ENCODE measurements at places on chromosomes 2 and 18.

DNA sequence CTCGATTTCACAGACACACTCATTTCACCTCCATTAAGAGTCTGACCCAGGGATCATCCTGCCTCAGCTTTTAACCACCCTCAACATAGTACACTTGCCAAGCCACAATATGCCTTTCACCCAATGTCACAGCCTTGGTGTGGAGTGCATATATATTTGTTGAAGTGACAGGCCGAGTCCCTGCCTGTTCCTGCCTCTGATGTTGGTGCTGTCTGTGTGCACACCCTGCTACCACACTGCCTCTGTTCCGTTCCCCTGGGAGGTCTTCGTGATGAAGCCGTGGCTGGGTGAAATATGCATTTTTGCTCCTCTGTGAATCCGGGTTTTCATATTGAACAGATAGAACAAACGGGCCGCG is 90.3 kb downstream of the RNF144A start:
- DNase-seq: no peak

DNA sequence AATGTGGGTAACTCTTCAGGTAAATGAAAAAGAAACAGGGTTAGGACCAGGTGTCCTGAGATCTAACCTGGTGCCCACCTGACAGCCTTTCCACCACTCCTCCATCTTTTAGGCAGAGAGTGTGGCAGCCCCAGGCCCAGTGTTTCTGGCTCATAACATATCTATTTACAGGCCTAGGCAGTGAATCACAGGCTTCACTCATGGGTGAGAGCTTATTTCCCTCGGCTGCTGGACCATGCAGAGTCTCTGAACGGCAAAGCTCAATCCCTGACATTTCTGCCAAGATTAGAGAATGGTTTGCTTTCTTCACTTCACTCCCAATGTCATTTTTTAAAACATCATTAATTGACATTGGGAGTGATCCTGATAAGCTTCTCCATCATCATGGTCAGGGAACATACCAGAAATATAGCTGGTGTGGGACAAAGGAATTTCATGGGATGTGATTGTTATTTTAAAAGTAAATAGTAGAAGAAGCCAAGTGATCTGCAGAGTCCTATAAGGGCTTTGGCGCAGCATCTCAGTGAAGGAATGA is 323.9 kb downstream of the SETBP1 start:
- DNase-seq: no peak

DNA sequence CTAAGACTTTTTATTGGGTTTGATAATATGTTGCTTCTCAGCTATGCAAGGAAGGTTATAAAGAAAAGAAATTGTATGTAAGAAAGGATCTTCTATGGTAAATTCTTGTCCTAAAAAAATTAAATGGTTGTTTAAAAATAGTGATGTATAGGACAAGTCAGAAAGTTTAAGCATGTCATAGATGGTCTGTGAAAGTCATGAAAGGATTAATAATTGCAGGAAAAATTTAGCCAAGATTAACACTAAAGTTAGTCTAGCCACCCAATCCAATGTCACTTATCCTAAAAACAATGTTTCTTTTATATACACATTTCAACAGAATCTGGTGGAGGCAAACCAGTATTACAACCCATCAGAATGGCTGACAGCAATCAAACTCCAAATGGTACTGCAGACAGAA is 1046.7 kb upstream of the SLC39A10 start:
- no peak for DNase-seq

GRCh38 chr18:20996418-20996817 is 115.2 kb downstream of the ROCK1 start:
- DNase-seq: no peak

DNA sequence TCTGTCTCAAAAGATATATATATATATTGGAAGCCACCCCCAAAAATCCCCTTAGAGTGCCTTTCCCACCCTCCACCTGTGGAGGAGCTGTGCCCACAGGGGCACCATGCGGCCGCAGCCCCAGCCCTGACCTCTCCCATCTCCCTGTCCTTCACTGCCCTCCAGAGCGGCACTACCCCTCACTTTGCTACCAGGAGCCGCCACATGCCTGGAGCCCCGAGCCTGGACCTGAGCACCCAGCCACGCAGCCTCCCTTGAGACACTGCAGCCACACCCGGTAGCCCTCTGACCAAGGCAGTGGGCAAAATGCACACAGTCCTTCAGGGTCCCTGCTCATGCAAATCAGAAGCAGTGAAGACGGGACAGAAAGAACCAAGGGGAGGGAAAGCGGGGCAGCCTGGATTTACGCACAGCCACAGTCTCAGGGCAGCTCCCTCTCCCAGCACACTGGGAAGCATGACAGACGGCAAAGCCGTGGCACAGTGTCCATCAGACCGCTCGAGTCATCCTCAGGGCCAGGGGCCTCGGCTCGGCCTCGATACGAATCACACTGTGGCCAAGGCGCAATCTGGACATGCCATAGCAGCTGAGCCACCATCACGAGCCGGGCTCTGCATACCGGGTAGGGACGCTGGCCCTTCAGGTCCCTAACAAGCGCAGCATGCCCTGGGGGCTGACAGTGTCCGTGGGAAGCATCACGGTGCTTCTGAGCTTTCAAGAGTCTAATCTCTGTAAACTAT is 10.1 kb downstream of the HDAC4 start:
- DNase-seq: no peak

DNA sequence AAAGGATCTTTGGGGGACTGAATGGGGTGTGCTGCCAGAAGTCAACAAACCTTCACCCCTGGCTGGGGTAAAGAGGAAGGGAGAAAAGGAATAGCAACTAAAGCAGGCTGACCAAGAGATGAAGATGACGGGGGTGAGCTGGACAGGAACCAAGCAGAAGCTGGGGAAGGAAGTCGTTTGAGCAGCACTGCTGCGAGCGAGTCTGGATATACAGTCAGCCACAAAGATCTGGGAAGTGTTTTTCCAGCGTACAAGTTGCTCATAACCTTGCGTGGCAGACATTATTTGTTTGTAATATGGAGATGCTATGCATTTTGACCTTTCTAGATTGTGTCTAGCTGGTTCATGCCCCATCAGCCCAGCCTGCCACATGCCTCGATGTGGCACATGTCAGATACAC is 71.2 kb downstream of the EIF2AK3 start:
- no peak for DNase-seq

- DNase-seq: no peak
These were observed 2.4 kb downstream of the FBXO11 start for GRCh38 chr2:47903781-47904490.

GRCh38 chr2:160305081-160305750 is 105.1 kb upstream of the ITGB6 start:
- no peak for DNase-seq

- no peak for DNase-seq
These were observed 32.1 kb downstream of the TRAK2 start for GRCh38 chr2:201419057-201419635.

All from right atrium auricular region (tissue), 2 donors.